SJCRH30 (cell line): ENCODE measurements at places on chromosomes 1 and 21.
A peak's percentile ranks its signal among the peaks of the same experiment; 100 is the strongest.

DNA sequence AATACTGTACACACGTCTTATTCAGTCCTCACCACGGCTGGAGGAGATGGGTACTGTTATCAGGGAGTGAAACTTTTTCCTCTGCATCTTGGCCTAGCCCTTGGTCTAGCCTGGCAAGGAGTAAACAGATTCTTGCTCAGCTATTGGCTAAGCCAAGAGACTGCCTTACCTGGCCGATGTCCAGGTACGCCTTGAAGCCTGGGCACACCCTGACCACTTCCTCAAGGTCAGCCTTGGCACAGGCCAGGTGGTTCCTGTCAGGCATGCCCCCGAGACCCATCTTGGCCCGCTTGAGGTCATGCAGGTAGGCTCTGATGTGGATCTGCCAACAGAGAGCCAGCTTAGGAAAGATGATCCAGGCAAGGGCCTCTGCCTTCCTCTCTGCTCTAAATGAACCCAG lies 17.8 kb upstream of the PARS2 start:
- DNase-seq: no peak
- no peaks in the 10 kb centered on the region for H3K4me1 ChIP-seq
- no peak overlapping the region for H3K4me3 ChIP-seq
- H3K27me3 ChIP-seq: peaks cover 8% of the 10 kb centered on the region
- no peaks in the 10 kb centered on the region for H3K36me3 ChIP-seq

DNA sequence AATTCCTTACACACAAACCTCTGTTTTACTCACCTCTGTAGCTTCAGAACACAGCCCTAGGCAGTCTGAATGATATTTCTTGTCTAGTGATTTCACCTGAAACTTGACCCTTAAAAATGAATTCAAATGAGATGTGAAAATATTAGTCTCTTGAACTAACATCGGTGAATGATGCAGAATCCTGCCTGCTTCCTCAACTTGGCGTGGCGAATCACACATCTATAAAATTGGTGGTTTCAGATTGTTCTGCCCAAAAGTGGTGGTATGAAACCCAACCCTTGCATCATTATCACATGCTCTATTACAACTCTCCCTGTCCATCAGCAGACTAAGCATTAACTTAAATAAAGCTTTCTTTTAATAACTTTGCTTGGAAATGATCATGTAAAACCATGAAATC lies 26.9 kb upstream of the C1orf21 start:
- no peak overlapping the region for H3K27ac ChIP-seq
- H3K36me3 ChIP-seq: no peaks in the 10 kb centered on the region
- no peak for DNase-seq
- no peak overlapping the region for H3K4me3 ChIP-seq
- no peaks in the 10 kb centered on the region for H3K4me1 ChIP-seq

DNA sequence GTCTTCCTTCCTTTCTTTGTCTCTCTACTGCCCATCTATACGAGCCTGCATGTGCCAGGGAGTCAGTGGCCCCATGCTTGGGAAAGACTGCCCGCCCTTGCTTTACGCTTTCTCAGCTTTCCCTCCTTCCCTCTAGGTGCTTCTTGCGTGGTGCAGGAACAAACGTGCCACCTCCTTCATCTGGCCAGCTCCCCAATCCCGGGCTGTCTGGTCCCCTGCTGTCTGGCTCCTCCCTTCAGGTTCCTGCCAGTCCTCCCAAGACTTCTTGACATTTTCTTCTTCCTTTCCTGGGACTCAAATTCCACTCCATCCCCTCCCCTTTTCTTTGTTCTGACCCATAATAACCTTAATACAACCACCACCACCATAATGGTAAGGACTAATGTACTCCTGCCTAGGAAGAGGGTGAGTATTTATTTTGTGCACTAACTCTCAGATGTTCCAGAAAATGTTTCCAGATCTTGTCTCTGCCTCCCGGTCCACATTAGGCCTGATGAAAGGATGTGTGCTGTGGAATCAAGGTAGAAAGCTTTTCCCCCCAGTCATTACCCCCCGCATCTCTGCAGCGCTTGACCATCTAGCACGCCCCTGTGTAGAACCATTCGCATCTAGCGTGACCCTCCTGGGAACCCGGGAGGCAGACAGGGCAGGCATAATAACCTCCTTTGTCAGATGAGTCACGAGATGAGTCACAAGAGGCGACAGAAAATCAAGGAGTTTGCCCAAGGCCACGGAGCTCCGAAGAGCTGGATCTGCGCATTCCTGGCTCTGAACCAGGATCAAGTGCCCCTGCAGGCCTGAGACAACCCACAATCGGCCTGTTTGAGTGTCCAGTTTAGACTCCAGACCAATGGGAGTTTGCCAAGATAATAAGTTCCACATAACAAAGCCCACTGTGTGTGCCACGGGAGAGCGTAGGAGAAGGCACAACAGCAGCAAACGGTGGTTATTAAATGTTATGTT lies 60.1 kb upstream of the NEK2 start:
- H3K4me1 ChIP-seq: peaks cover 28% of the 10 kb centered on the region
- DNase-seq: peak; percentile 94
- H3K4me3 ChIP-seq: peak overlapping the region; percentile 16
- H3K27me3 ChIP-seq: no peaks in the 10 kb centered on the region
- peak overlapping the region; percentile 56 for H3K27ac ChIP-seq

DNA sequence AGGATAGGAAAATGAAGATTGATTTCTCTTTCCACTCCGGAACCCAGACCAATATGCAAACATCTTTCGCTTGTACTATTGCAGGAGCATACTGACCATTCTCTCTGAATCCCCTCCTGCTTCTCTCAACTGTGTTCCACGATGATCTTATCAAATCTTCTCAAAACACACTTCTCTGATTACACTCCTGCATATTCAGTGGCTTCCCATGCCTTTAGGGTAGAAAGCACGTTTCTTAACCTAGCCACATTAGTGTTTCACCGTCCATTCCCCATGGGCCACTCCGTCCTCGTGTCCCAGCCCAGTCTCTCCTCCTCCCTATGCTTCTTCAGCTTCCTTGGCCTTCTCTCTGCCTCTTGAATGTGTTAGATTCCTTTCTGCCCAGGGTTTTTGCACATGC lies 198.5 kb downstream of the ZP4 start:
- H3K4me3 ChIP-seq: no peak overlapping the region
- no peaks in the 10 kb centered on the region for H3K4me1 ChIP-seq
- no peak for DNase-seq
- no peak overlapping the region for H3K27ac ChIP-seq

DNA sequence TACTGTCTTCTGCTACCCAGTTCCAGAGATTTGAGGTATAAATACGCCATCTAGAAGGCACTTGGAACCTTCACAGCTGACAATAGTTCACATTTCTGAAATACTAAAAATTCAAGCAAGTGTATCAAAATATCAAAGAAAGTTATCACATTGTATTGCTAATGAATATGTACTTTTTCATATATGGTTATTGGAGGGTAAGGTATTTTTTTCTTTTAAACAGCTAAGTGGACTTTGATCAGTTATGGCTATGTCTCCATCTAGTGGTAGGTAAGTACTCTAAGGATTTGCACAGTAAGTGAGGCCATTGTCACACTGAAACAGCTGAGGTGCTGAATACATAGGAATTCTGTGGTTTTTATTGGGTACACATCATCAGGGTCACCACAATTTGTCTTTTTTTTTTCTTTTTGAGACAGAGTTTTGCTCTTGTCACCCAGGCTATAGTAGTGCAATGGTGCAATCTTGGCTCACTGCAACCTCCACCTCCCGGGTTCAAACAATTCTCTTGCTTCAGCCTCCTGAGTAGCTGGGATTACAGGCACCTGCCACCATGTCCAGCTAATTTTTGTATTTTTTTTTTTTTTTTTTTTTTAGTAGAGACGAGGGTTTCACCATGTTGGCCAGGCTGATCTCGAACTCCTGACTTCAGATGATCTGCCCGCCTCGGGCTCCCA lies 49.1 kb upstream of the CR2 start:
- H3K4me3 ChIP-seq: no peak overlapping the region
- H3K4me1 ChIP-seq: no peaks in the 10 kb centered on the region

GRCh38 chr21:32587651-32588050 lies 2.3 kb upstream of the TCP10L start:
- H3K4me3 ChIP-seq: no peak overlapping the region
- no peaks in the 10 kb centered on the region for H3K27me3 ChIP-seq
- H3K4me1 ChIP-seq: no peaks in the 10 kb centered on the region
- DNase-seq: no peak
- no peak overlapping the region for H3K27ac ChIP-seq
- no peaks in the 10 kb centered on the region for H3K36me3 ChIP-seq

DNA sequence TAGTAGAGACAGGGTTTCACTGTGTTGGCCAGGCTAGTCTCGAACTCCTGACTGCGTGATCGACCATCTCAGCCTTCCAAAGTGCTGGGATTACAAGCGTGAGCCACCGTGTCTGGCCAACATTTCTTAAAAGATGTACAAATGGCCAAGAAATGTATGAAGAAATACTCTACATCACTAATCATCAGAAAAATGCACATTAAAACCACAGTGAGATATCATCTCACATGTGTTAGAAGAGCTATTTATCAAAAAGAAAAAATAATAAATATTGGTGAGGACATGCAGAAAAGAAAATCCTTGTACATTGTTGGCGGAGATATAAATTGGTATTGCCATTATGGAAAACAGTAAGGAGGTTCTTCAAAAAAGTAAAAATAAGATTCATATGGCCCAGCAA lies 33.6 kb upstream of the TNFSF18 start:
- H3K36me3 ChIP-seq: no peaks in the 10 kb centered on the region
- H3K4me3 ChIP-seq: no peak overlapping the region
- no peak overlapping the region for H3K27ac ChIP-seq
- no peaks in the 10 kb centered on the region for H3K27me3 ChIP-seq
- no peaks in the 10 kb centered on the region for H3K4me1 ChIP-seq

DNA sequence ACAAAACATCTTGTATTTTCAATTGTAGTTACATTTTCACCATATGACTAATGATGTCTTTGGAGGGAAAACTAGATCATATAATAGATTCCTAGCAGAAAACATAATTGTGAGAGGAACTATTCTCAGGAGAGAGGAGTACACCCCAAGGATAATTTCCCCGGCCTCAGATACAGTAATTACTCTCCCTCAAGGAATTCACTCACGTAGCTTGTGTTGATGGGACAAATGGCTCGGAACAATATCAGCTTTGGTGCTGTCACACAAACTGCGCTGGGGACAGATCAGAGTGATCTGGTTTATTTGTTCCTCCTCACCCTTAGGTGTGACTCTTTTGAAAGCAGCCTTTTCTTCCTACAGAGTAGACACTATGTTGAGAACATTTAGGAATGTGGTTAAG lies 11.2 kb downstream of the ABCG1 start:
- no peak overlapping the region for H3K27ac ChIP-seq
- no peak for DNase-seq
- no peaks in the 10 kb centered on the region for H3K4me1 ChIP-seq
- no peaks in the 10 kb centered on the region for H3K27me3 ChIP-seq

DNA sequence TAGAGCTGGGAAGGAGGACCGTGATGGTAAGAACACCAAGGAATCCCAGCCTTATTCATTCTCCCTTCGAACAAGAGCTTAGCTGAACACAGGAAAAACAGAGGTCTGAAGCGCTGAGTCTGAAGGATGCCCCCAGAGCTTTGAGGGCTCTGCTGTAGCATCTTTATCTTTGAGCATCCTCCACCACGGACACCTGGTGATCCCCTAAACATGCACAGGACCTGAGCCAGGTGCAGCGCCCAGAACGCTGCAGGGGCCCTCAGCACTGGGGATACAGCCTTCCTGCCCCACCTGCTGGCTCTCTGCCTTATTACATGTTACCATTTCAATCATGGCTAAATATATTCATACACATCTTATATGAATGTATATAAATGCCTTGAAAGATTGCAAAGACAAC lies 7.7 kb upstream of the GPATCH4 start:
- no peaks in the 10 kb centered on the region for H3K27me3 ChIP-seq
- no peak overlapping the region for H3K4me3 ChIP-seq
- H3K27ac ChIP-seq: no peak overlapping the region
- DNase-seq: no peak
- no peaks in the 10 kb centered on the region for H3K36me3 ChIP-seq

DNA sequence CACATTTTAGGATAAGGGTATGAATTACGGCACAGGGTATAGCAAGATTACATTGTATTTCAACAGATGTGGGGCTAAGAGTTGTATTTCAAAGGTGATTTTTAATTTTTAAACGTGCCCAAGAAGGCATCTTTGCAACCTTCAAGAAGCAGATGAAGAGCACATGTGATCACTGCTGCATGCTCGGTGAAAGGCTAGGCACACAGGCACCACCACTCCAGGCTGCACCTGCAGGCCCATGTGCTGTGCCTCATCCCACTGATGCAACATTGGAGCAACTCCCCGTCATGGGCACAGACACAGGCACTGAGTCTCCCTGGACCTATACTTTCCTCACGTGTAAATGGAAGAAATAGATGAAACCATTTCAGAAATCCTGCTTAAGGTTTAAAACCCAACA lies 23.5 kb downstream of the UBE2G2 start:
- no peak overlapping the region for H3K4me3 ChIP-seq
- peaks cover 58% of the 10 kb centered on the region for H3K36me3 ChIP-seq
- H3K27me3 ChIP-seq: no peaks in the 10 kb centered on the region
- no peak overlapping the region for H3K27ac ChIP-seq
- DNase-seq: no peak

DNA sequence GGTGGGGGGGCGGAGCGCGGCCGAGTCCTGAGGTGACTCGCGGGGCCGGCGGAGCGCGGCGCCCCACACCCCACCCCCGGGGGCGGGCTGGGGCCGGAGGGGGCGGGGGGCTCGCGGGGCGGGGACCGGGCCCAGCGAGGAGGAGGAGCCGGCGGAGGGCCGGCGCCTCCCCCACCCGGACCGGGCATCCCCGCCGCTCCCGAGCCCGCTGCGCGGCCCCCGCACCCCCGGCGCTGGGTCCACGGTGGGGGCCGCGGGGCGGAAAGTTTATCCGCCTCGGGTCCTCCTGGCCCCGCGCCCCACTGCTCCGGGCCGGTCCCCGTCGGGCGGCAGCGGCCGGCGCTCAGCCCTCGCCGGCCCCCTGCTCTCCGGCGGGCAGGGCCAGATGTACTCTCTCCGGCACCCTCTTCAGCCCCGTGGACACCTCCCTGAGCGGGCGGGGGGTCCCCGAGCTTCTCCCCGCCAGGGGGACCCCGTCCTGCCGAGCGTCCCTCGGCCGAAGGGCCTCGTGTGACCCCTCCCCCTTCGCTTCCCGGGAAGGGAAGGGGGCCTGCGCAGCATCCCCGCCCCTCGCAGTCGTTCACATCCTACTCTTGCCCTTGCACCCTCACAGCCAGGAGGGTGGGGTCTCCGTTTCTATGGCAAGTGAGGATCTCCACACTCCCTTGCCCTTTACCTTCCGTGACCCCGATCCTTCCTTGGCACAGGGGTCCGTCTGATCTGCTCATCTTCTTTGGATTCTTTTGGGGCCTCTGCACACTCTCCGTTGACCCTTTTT lies 663 bp downstream of the CAMTA1 start:
- peaks cover 5% of the 10 kb centered on the region; the same call in 1 of the 2 replicates for H3K4me1 ChIP-seq
- no peaks in the 10 kb centered on the region for H3K36me3 ChIP-seq

- no peaks in the 10 kb centered on the region for H3K36me3 ChIP-seq
- H3K4me3 ChIP-seq: no peak overlapping the region
- 0 out of 2 replicates have a peak, but pooled peaks cover 2% of the 10 kb centered on the region for H3K4me1 ChIP-seq
- no peaks in the 10 kb centered on the region for H3K27me3 ChIP-seq
Measured at GRCh38 chr1:25255706-25256577, 8.7 kb upstream of the RSRP1 start.
